ENCODE measurements at places on chromosomes 3 and 15.

- DNase-seq = no peak
Observed at GRCh38 chr15:88139936-88140335, 116.6 kb downstream of the NTRK3 start.

- no peak for DNase-seq
Observed at GRCh38 chr3:45355351-45355750, 33.0 kb upstream of the LARS2 start.

GRCh38 chr3:151925876-151926275 is 52.4 kb downstream of the SUCNR1 start:
- DNase-seq = no peak

DNA sequence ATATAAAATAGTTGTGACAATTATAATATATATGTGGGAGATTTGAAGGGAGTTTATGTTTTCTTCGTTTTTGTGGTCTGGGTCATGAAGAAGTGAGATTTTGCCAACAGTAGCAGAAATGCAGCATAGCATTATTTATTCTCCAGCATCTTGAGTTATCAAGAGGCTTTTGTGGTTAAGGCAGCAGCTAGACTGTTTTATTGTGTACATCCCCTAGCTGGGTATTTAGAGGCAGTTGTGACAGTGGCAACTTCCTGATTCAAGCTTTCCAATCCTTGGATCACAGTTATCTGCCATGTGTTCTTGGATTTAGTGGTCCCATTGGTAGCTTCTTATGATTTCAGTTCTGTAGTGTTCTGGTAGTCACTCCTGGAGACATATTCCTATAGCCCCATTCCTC is 29.0 kb downstream of the ARIH1 start:
- no peak for DNase-seq

GRCh38 chr3:45760878-45761711 is 35.2 kb downstream of the SLC6A20 start:
- peak; percentile 45 for DNase-seq

DNA sequence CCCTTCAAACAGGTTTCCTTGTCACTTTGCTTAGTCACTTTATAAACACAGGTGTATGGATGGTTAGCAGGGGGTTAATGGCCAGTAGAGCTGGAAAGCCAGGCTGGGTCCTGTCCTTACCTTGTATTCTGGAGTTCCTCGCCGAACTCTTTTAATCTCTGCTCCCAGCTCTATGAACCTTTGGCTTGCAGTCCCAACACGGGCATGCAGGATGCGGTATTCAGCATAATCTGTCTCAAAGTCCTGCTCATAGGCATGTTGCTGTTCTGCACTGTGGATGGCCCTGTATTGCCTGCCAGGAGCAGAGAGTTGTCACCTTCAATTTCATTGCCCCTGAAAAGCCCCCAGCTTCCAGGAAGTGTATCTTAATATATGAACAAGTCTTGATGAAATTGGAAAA is 2.7 kb downstream of the ELL3 start:
- no peak for DNase-seq

DNA sequence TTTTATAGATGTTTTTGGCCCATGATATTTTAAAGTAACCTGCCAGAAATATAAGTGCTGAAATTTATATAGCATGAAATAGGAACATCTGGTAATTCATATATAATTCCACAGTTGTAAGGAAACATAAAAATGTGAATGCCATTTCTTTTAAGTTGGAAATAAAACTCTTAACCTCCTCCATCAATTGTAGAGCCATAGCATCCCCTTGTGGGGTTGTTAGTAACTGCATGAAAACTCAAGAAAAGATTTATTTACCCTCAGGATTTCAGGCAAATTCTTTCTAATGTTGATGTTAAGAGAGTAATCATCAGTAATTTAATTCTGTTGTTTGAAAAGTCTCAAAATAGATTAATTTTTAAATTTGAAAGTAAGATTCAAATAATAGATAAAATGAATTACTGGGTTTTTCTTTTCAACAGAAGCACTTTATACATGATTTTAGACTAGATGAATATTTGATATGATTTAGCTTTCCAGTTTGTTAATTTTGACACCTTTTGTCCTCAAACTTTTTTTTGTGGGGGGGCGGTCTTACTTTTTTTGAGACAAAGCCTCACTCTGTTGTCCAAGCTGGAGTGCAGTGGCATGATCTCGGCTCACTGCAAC is 74.7 kb downstream of the RASA2 start:
- peak; percentile 80 for DNase-seq

GRCh38 chr15:70669966-70670658 is 93.2 kb downstream of the UACA start:
- no peak for DNase-seq

DNA sequence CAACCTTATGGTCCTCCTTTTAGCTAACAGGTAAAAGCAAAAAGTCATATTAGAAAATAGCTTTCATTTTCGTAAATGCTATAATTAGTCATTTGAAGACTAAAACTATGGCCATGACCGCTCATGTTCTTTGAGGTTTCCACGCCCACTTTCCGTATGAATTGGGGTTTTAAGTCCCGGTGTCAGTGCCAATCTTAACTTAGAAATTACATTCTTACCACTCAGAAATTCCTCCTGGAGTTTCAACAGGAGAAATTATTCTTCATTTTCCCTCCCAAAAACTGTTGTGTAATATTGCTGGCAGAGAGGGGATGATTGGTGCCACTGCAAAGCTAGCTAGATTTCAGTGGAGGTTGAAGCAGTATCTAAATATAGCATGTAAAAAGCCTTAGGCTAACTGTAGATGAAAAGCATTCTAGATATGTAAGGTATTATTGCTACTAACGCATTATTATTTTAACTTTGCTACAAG is 71.0 kb upstream of the MDFIC2 start:
- DNase-seq = no peak

DNA sequence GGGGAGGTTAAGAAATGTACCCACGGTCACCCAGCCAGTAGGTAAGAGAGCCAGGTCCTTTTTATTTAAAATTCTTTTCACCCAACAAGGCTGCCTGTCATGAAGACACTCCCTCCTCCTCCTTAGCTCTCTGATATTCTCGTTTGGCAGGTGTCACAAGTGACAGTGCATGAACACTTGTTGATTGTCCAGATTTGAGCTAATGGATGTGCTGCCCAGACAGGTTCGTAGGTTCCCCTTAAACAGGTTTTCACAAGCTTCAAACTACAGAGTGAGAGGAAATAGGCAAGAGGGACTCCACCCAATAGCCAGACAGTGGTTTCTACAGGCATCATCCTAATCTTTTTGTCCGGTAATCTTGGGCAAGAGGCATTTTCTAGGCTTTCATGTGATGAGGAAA is 32.2 kb downstream of the ATP13A4 start:
- no peak for DNase-seq

- no peak for DNase-seq
Observed at GRCh38 chr3:131705558-131706051, 202.8 kb upstream of the MRPL3 start.

DNA sequence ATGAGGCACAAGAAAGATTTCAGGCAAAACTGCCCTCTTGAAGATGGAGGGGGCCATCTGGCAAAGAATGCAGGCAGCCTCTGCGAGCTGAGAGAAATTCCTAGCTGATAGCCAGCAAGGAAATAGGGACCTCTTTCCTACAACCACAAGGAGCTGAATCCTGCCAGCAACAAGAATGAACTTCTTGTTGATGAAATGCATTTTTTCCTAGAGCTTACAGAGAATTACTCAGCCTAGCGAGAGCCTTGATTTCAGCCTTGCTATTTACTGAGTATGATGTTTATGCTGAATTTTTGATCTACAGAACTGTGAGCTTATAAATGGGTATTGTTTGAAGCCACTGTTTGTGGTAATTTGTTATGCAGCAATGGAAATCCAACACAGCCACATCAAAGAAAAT is 148.5 kb upstream of the NAALADL2 start:
- DNase-seq = no peak

DNA sequence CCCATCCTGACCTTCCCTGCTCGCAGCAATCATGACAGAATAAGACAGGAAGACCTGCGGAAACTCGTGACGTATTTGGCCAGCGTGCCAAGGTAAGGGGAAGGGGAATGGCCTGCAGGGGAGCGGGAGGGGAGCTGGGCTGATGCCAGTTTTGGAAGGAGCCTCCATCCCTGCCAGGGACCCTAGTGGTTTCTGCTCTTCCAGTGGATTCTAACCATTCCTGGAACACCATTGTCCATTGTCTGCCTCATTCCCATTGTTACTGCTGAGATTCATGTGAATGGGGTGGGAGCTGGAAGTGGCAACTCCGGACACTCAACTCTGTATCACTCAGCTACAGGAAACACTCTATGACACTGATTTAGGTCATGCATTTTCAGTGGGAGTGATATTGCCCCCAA is 242.9 kb upstream of the ROPN1 start:
- no peak for DNase-seq

DNA sequence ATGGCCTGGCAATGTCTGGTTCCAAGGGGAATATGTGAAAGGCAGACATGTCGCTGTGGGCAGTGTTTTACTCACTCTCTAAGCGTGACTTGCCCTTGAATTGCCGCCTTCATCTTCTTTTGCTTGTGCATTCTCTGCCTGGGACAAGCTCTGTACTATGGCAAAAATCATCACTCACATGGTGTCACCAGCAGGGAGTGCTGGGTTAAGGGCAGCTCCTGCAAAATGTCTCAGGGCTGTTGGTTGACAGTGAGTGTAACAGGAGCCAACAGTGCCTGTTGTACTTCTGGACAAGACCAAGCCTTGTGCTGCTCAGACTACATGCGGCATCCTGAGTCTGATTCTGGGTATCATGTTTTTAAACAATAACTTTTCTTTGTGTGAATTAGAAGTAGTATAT is 45.3 kb upstream of the KY start:
- no peak for DNase-seq

DNA sequence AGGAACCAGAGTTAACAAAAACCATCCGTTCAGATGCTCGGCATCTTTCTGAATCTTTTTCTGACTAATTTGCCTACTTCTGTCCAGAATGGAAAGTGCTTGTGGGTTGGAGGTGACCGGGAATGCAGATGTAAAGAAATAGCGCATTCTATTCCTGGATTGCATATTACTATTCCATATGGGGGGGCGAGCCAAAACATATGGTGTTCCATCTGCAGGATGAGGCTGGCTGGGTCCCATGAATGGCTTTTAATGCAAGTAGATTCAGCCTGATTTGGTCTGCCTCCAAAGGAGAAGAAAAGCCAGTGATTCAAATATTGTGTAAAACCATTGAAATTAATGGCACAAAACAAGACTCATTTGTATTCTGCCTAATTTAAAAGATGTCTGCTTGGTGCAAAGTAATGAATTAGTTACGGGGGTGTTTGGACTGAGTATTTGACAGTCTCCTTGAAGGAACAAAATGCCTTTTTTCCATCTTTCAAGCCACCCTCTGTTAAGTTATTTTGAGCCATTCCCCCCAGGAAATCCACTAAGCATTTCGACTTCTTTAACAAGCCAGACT is 99.0 kb downstream of the ST8SIA2 start:
- no peak for DNase-seq

DNA sequence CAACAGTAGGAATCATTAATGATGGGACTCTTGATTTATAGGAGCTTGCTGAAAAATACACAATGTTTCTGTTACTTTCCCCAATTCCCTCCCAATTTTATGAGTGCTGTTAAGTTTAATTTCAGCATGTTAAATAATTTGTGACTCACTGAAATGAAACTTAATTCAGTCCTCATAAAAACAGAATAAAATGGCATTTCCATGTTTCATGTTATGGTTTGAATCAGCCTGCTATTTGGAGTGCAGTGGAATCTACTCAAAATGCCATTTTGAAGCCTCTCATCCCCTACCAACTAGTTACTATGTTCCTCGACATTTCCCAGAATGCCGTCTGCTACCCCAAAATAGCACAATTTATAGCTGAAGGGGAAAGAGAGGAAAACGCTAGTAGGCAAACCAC is 237.5 kb downstream of the ADAMTS17 start:
- DNase-seq = no peak
